ENCODE measurements at places on chromosomes 2 and 18.

GRCh38 chr18:23137097-23137635 is 1.9 kb downstream of the CABLES1 start:
- no peak for DNase-seq

DNA sequence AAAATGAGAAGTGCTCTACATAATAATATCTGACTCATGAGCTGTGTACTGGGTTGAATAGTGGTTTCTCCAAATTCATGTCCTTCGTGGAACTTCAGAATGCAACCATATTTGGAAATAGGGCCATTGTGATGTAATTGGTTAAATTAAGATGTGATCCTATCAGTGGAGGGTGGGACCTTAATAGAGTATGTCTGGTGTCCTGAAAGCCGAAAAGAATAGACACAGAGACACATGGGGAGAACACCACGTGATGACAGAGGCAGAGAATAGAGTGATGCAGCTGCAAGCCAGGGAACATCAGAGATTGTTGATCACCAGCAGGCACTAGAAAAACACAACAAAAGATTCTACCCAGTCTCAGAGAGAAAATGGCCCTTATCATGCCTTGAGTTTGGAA is 310.1 kb downstream of the EXOC6B start:
- DNase-seq = no peak

DNA sequence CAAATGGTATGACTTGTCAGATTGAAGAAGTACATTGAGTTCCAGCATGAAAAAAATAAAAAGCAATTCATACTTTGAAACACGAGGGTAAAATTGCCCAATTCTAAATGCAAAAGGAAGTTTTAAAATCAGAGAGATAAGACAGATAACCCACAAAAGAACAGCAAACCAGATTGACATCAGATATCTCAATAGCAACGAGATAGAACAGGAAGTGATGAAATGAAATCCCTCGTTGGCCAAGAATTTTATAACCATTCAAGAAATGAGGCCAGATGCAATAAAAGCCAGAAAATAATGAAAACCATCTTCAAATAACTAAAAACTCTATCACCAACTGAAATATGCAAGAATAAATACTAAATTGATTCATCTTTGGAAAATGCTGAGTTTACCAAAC is 172.8 kb downstream of the CD226 start:
- DNase-seq = no peak

- no peak for DNase-seq
Measured at GRCh38 chr18:13451661-13452387, 233.3 kb downstream of the LDLRAD4 start.

GRCh38 chr2:235394278-235394828 is 99.5 kb upstream of the AGAP1 start:
- no peak for DNase-seq

DNA sequence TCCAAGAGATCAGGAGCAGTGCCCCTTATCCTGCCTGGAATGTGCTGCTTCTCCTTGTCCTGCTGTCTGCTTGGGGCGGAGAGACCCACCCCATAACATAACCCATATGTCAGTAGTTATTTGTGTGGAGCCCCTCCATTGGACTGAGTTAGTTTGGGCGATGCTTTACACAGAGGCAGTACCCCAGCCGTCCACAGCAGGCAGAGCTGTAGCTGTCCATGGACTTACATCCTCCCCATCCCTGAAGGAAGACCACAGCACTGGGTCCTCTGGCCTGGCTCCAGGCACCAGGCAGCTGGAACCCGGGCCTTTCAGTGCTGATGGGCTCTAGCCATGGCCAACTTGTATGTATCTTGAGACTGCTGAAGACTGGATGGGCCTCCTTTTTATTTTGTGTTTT is 20.3 kb downstream of the GKN2 start:
- no peak for DNase-seq

DNA sequence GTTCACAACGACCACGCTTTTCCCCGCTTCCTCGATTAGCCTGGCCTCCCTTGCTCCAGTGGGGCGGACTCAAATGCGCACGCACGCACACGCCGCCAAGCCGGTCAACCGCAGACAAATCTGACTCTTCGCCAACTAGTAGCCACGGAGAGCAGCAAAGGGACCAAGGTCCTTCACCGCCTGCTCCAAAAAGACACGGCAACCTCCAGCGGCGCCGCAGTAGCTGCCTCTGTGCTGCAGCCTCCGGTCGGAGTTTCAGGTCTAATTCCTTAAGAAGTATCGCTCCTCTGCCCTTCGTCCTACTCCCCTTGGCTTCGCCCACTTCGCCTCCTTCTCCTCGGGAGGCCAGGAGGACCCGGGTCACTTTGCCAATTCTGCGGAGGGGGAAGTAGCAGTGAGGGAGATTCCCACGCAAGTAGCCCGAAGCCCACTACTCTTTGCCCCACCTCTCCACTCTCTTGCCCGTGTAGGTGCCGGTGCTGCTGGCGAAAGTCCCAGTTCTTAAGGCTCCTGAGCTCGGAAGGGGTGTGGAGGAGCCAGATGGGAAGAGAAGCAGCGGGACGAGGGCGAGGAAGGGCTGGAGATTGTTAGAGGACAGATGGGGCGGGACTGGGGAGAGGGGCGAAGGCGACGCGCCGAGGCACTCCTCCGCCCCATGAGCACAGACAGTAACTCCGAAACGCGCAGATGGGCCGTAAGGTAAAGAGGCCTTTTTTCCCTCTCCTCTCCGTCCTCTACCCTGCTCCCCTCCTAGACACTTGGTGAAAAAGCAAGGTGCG is 615 bp downstream of the AKAIN1 start:
- DNase-seq = no peak

- DNase-seq = no peak
Measured at GRCh38 chr2:26740890-26741302, 23.2 kb upstream of the SLC35F6 start.

- no peak for DNase-seq
Measured at GRCh38 chr2:234003972-234004617, 46.4 kb upstream of the SPP2 start.

GRCh38 chr18:48829443-48830149 is 121.2 kb downstream of the SMAD7 start:
- DNase-seq = peak; percentile 11

DNA sequence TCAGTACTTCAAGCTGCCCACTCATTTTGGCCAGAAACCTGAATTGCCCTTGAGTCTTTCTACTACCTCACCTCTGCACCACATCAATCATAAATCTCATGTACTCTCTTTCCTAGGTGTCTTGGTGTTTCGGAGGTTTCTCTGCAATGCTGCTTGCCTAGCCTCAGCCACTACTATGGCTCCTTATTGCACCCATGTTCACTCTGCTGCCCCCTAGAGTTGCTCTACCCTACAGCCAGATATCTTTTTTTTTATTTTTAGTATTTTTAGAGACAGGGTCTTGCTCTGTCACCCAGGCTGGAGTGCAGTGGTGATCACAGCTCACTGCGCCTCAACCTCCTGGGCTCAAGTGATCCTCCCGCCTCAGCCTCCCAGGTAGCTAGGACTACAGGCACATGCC is 413.0 kb downstream of the PTPRM start:
- no peak for DNase-seq

GRCh38 chr2:8314063-8314462 is 367.8 kb upstream of the ID2 start:
- no peak for DNase-seq

DNA sequence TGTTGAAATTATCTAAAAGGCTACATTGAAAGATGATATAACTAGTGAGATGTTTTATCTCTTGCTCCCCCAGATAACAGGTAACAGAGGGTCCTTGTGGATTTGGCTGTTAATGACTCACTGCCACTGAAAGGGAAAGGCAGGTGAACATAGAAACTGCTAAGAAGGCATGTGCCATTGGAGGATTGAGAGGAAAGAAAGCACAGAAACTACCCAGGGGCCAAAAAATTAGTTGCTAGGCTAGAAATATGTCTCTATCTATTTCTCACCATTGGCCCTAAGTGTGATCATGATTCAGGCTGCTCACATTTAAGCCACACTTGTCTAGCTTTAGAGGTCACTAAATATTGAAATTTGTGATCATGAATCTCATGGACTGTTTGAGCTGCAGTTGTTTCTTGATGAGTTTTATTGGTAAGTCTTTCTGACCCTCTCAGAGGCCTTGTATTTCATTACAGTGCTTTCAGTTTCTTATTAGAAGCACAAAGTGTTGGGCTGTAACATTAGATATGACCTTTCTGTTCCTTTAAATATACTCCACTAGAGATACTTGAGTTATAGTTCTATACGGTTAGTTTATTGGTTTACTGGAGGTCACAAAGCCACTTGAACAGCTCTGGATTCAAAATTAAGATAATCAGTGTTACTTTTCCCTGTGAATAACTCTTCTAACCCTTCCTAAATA is 26.2 kb downstream of the NAB1 start:
- no peak for DNase-seq

DNA sequence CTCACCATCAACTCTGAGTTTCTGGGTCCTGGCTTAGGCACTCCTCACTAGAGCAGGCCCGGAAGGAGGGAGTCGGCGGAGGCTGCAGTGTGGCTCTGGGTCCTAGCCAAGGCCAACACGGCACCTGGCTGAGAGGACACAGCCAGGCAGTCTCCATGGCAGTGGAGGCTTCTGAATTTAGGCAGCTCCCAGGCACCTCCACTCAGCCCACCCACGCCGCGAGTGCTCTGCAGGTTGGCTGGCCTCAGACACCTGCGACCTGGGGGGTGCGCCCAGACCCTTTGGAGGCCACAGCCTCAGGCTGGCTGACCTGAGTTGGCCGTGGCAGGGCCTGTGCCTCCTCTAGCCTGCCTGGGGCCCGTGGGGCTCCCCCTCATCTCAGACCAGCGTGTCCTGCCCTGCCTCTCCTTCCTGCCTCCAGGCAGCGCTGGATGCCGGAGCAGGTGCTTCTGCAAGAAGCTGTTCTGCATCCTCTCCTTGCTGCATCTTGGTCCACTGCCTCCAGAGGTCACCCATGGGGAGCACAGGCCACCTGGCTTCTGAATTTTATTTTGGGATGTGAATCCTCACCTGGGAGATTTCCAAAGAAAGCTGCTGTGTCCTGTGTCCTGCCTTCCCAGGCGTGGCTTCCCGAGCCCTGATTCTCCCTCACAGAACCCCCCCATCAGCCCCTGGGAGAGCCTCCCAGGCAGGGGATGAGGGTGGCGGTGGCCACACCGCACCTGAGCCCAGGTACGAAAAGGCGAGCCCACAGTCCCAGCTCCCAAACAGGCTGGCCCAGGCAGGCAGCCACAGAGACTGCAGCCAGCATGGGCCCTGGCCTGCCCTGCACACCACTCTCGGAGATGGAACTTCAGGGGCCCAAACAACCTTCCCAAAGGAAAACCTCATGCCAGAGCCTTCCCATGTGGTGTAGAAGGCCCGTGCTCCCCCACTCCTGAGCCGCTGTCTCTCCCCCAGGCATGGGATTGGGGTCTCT is 23.4 kb downstream of the AQP12A start:
- no peak for DNase-seq

DNA sequence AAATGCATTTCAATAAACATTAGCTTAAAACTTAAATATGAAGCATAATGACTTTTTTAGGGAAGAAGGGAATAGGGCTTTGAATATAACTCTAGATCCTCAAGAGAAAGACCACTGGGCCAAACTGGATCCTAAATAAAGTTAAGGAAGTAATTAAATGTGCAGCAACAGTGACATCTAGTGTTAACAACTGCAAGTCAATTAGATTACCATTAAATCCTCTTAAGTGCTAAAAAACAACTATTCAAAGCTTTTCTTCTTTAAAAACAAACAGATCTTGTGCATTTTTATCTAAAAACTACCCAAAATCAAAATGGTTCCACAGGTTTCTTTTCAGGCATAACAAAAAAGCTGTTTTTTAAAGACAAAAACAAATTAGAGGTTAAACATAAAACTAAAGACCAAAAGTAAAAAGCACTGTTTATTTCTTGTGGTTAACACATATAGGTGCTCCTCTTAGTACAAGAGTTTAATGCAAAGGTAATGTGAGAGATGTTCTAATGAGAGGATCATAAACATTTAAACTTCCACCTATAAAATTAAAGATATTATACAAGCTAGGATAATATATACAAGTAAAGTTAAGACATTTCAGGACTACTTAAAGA is 111.4 kb downstream of the THADA start:
- no peak for DNase-seq

GRCh38 chr2:191691016-191691735 is 13.2 kb downstream of the NABP1 start:
- DNase-seq = no peak

- no peak for DNase-seq
Measured at GRCh38 chr2:220152281-220152935, 525.0 kb downstream of the SLC4A3 start.

GRCh38 chr2:49003201-49003600 is 151.1 kb downstream of the FSHR start:
- DNase-seq = no peak

GRCh38 chr2:48707466-48707865 is 48.1 kb downstream of the LHCGR start:
- DNase-seq = no peak

GRCh38 chr2:203237346-203238238 is 1.2 kb upstream of the CYP20A1 start:
- no peak for DNase-seq

DNA sequence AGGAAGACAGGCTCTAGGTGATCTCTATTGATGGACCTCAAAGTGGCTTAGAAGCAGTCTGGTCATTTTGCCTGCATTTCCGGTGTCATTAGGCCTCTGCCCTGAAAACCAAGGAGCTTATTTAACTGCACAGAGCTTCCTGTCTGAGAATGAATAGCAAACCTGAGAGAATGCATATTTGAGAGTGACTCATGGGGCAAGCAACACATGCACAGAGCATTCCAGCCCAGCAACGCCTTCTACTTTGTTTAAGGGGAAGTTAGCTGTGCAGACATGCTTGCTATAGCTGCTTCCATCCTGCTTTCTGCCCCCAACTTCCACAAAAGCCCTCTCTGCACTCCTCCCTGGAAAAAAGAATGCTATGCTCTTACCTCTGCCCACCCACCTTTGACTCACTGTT is 232.8 kb downstream of the GRB14 start:
- no peak for DNase-seq

DNA sequence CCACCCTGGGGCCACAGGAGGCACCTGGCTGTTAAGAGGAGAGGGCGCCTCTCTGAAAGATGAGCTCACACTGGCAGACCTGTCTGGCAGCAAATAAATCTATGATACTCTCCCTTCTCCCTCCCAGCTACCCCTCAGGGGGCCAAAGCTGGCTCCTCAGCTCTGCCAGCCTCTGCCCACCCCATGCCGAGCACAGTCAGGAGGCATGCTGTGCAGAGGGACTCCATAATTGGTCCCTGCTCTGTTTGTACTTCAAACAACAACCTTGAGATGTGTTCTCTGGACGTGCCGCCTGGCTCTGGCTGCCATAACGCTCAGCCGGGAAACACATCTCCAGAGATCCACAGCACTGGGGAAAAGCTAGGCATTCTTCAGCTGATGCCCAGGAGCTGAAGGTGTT is 126.7 kb downstream of the GALNT14 start:
- no peak for DNase-seq

DNA sequence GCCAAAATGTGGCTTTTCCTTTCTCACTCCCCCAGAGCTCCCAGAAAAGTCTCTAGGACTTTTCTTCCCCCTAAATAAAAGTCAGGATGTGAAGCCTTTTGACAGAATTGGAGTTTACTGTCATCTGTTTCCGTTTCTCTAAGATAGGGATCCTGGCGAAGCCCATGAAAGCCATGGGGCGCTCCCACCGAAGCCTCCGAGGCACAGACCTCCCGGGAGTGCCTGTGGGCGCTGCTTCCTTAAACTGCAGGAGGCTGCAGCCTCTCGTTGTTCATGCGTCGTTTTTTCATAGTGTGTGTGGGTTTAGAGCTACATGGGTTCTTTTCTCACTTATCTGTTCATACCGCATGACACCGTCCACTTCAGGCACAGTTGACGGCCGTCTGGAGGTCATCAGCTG is 56.8 kb downstream of the ASAP2 start:
- DNase-seq = no peak

GRCh38 chr2:159168707-159169106 is 117.8 kb downstream of the WDSUB1 start:
- no peak for DNase-seq

All from stimulated activated CD4-positive, alpha-beta T cell treated with anti-CD3 and anti-CD28 coated beads, Interleukin-2, amount 100 ng/mL, for 24 hours (primary cell).